ENCODE measurements at places on chromosomes 7 and 10.

DNA sequence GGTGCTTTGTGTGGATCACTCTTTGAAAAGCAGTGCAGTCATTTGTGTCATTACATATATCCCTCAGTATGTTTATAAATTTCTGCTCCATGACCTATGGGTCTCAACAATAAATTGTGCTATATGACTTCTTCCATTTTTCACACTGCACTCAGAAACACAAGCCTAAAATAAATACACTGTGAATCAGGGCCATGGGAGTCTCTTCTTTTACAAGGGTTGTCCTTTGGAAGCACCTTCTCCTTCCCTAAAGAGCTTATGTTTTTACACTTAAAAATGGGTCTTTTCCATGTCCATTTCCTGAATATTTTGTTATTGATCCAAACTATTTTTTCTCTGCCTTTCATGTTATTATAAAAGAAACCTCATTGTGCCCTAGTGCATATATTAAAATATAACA lies 108.3 kb upstream of the MEOX2 start:
- no peak for DNase-seq

GRCh38 chr7:106736123-106736507 lies 75.2 kb upstream of the CCDC71L start:
- no peak for DNase-seq

GRCh38 chr7:48454750-48455192 lies 283.5 kb downstream of the ABCA13 start:
- DNase-seq, result no peak

- no peak for DNase-seq
Measured at GRCh38 chr7:44998153-44998871, 1.7 kb upstream of the CCM2 start.

DNA sequence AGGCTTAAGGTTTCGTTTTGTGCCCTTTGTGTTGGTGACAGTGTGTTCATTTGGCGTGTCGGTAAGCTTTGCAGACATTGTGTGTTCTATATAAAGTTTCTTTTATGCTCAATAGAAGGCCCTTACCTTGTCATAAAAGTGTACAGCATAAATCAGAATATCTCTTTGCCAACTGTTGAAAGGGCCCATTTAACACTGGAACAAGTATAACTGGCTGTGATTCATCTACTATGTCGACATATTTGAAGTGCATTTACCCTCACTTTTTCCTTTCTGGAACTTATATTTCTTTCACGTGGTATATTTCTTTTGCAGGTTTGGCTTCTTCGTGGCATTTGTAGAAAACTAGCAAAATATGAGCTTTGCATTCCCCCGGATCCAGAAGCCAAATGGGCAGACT lies 32.7 kb downstream of the EEPD1 start:
- DNase-seq, result no peak

- DNase-seq, result no peak
Measured at GRCh38 chr7:17986851-17987250, 40.8 kb downstream of the PRPS1L1 start.

DNA sequence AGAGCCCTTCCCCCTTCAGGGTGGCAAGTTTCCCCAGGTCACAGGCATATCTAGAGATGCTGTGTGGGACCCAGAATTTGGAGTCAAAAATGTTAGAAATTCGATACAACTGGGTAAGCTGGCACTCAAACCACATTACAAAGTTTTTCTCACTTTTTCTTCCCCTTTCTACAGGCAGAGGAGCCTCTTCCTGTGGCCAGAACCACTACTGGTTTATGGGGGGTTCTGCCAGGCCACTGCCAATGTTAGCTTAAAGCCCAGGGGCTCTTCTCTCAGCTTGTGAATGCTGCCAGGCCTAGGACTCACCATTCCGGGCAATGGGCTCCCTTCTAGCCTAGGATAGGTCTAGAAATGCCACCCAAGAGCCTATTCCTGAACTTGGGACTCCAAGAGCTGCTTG lies 617.9 kb upstream of the PHF14 start:
- DNase-seq, result no peak

DNA sequence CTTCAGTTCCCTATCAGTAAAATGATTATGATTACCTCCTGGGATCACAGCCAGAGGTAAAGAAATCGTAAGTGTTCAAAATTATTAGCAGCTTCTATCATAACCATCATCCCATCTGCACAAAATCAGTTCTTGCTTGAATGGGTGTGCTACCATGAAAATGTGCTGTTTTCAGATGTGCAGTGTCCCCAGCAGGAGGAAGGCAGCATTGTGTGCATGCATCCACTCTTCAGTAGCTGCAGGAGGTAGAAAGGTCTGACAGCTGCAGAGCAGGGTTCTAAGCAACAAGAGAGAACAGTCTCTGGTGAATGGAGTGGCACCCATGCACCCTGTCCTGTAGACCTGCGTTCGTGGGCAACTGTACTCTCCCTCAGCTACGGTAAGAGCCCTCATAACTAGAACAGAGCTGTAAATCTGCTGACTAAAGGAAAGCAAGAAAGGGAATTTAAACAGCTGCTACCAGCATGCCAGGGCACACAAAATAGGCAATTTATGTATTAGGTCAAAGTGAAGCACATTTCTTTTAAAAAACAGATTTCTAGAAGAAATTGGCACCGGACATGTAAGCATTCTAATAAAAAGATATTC lies 21.2 kb downstream of the VSTM2A start:
- DNase-seq, result no peak

DNA sequence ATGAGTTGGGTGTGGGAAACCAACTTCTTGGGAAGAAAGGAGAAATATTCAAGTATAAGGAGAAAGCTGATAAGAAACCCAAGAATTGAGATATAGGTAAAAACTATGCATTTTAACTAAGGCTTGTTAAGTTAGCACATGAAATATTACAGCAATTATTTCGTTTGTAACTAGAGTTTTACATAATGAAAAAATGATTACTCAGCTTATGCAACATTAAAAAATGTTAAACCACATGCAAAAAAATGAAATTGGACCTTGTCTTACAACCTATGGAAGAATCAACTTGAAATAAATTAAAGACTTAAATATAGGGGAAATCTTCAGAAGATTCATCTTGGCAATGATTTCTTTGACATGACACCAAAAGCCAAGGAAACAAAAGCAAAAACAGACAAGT lies 183.2 kb downstream of the CDCA7L start:
- no peak for DNase-seq

DNA sequence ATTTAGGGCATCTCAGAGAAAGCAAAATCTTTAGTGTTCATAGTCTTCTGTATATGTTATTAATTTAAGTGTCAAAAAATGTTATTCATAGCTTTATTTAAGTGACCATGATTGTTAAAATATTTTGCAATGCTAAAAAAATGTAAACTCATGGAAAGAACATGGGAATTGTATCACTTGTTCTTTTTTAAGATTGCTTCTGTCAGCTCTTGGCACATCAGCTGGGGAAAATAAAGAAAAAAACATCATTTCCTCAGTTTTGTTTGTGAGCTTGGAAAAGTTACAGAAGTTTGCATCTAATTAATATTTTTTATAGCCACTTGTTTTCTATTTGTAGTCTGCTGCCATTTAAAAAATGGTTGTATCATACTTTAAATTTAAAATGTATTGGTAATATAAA lies 285.9 kb upstream of the CSTF2T start:
- no peak for DNase-seq
